ENCODE measurements at places on chromosomes 7 and 10.

DNA sequence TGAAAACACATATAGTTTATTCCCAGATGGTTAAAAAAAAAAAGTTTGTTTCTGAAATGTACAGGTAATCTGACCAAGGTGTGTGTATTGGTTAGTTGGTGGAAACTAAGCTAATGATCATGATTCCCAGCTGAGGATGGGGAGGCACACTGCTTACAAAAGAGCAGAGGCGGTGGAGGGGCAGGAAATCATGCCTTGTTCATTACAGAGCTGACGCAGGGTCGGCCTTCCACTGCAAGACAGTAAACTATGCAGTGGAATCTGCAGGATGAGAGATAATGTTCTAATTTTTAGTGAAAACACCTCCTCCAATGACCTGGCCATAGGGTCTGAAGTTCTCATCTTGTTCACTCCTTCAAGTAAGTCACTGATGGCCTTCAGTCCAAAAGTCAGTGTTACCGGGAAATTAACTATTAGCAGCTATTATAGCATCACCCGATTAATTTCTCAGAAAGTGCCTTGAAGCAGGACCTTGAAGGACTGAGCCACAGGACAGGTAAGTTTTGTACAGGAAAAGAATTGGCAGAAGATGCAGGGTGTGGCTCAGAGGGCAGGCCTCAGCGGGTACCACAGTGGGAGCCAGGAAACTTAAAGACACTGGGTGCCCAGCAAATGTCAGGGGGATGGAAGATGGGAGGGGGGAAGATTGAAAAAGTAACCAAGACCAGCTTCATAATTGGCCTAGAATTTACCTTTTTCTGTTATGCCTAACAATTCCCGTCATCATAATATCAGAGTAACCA is 36.0 kb downstream of the MYOF start:
- DNase-seq, result no peak

- no peak for DNase-seq
Observed at GRCh38 chr10:72784551-72785351, 92.8 kb downstream of the MCU start.

GRCh38 chr10:7474388-7474787 is 63.6 kb upstream of the SFMBT2 start:
- DNase-seq, result no peak

- DNase-seq, result no peak
Observed at GRCh38 chr10:104317269-104317710, 21.0 kb downstream of the ITPRIP start.

DNA sequence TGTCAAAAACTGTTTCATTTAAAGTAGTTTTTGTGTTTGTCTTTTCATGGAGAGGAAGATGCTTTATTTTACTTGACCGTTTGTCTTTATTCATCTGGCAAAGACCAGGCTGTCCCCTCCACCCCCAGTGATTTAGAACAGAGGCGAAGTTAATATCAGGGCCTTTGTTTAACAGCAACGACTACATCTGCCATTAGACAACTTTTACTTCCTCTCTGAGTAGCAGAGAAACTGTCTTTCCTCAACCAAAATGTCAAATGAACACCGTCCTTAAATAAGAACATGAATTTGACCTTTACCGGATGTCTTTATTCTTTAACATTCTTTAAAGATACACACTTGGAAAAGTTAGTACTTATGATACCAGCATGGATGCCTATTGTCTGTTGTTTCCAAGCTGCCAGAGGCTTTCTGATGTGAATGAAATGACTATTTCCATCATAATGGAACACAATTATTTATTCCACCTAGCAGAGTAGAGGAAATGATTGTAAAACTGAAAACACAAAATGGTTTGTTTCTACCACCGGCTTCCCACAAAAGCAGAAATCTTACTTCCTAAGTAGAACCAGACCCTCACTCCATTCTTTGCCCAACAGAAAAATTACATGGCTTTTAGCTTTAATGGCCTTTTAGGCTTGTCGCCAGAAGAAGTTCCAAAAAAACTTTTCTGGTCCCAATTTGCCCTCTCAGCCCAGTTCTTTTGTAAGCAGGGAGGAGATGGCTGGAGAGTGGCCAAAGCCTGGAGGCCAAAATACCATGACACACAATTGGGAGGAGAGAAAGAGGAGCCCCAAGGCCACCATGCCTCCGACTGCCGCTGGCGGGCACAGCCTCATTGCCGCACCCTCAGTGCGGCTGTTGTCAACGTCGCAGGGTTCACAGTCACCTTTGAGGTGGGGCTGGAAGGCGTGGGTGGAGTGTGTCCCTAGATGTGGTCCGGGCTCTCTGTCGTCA is 168.5 kb downstream of the TEX36 start:
- no peak for DNase-seq

GRCh38 chr7:34181271-34181958 is 276.1 kb downstream of the BMPER start:
- no peak for DNase-seq

GRCh38 chr10:5573968-5574641 is 49.3 kb downstream of the CALML3 start:
- DNase-seq, result no peak

DNA sequence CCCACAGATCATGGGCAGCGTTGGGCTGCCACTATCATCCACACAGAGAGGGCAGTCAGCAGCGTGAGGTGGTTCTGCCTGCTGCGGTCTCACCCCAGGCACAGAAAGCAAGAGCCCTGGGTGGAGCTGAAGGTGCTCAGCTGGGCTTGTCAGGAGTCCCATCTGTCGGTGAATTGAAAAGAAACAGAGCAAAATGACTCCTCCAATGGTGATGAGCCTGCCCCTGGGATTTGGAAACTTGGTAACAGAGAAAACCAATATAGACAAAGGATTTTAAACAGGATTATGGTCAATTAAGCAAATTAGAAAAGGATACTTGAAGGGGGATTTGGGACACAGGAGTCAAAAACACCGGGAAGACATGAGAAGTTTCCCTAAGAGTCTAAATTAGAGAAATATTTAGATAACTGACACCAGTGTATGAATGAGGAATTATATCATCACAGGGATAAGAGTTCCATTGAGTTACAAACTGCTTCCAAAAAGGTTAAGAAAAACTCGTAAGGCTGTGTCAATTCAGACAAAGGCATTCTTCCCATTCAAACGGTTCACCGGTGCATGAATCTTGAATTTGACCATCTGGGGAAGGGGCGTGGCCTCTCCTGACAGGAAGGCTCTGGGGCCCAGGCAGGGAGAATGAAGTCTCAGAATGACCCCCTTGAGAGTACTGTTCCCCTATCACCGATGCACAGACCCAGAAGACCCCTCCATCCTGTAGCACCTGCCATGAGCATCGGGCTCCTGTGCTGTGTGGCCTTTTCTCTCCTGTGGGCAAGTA is 70.0 kb upstream of the PRSS58 start:
- DNase-seq, result no peak

DNA sequence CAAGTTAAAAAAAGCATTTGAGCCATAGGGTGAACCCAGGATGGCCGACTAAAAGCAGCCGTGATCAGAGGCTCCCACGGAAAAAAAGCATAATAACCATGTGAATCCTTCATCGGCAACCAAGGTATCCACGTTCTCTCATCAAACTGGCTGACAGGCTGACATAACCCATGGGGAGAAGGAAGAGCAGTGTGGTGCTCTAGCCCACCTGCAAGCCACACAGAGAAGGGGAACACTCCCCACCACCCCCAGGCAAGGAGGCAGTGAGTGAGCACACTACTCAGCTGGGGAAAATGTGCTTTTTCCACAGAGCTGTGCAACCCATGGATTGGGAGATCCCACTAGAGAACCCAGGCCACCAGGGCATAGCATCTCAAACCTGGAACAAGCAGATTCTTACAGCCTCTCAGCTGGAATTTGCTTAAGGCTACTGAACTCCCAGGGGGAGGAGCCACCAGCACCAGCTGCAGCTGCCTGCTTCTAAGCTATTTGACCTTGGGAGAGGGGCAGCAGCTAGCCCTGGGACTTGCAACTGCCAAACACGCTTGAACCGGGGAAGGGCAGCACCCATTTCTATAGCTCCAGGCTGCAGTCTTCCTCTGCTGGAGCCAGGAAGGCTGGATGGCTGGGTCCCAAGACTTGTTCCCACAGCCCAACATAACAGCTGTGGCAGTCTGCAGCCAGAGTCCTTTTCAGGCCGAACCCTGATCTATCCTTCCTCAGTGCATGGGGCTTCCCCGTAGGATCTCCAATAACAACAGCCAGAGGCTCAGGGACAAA is 178.2 kb upstream of the NRG3 start:
- DNase-seq, result no peak

DNA sequence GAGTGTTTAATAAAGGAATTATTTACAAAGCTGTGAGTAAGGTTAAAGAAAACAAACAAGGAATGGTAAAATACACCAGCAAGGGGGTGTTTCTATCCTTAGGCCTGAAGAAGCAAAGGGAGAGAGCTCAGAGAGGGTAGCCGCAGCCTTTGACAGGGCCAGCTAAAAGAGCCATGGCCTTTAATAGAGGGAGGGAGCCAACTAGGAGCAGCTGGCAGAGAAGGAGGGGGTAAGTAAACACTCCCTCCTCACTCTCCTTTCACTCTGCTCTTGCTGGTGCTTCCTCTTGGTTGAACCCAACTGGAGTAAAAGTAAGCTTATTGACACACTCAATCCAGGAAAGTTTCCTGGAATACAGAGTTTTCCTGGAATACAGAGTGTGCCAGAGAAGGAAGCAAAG is 87.5 kb downstream of the CH25H start:
- no peak for DNase-seq

DNA sequence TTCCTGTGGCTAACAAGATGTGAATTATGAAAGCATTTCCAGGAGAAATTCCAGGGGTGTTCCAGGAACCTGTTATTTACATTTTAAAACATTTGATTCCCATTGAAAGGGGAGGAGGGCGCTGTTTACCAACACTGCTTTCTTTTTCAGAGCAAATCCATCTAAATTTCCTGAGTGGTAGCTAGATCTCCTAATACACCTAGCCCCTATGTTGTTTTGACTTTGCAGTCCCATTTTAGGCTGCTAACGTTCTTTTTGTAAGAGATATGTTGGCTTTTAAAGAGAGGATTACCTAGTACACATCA is 130.8 kb downstream of the TCF7L2 start:
- DNase-seq, result no peak

GRCh38 chr10:128203028-128203427 is 76.8 kb upstream of the MKI67 start:
- DNase-seq, result no peak

GRCh38 chr7:47215049-47215448 is 366.9 kb downstream of the TNS3 start:
- no peak for DNase-seq

DNA sequence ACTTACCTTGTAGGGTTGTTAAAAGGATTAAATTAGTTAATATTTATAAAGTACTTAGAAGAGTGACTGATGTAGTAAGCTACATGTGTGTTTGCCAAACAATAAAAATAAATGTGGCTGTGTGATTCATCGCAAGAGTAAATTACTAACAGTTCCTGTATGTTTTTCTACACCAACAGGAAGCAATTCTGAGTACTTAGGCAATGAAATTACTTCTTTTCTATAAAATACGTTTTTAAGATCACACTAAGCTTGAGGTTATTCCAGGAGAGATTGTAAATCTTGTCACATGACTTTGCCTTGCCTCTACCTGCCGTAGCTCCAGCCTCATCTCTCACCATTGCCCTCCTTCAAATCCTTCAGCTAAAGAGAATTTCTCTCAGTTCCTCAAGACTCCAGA is 18.1 kb upstream of the GSTK1 start:
- DNase-seq, result no peak

- no peak for DNase-seq
Observed at GRCh38 chr10:7797582-7797981, 9.6 kb downstream of the ATP5F1C start.

GRCh38 chr10:79209340-79209739 is 137.9 kb upstream of the PPIF start:
- no peak for DNase-seq

DNA sequence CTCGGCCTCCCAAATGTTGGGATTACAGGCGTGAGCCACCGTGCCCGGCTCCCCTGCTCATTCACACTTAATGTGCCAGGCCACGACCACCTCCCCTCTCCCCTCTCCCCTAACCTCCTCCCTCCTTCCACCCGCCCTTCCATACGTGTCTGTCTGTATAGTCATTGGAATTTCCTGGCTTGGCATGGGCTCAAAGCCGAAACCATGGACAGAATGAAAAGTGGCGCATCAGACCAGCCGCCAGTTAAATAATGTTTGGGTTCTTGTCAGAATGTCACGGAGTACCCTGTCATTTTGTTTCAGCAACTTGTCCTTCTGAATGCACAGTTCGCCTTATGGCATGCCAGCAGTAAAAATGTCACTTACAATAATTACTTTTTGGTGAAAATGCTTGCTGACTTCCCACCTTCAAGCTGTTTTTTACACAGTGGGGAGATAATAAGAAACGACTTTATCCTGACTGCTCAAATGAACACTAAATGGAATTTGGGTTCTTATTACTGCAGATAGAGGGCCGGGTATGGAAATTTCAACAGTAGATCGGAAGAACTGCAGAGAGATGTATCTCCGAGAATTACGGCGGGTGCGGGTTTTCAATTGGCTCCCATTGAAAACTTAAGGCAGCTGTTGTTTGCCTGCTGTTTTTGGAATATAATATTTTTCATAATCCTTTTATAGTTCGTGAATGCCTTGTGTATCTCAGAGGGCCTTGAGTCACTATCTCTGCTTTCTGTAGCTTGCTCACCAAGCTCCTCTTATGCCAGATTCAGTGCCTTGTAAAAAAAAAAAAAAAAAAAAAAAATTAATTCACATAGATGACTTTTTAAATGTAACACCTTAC is 65.5 kb upstream of the SH2B2 start:
- no peak for DNase-seq

- no peak for DNase-seq
Observed at GRCh38 chr7:2381881-2382509, 21.4 kb upstream of the CHST12 start.

- DNase-seq, result no peak
Observed at GRCh38 chr10:46234026-46234425, 52.8 kb upstream of the ANTXRL start.

- no peak for DNase-seq
Observed at GRCh38 chr10:116707981-116708380, 34.4 kb downstream of the HSPA12A start.

DNA sequence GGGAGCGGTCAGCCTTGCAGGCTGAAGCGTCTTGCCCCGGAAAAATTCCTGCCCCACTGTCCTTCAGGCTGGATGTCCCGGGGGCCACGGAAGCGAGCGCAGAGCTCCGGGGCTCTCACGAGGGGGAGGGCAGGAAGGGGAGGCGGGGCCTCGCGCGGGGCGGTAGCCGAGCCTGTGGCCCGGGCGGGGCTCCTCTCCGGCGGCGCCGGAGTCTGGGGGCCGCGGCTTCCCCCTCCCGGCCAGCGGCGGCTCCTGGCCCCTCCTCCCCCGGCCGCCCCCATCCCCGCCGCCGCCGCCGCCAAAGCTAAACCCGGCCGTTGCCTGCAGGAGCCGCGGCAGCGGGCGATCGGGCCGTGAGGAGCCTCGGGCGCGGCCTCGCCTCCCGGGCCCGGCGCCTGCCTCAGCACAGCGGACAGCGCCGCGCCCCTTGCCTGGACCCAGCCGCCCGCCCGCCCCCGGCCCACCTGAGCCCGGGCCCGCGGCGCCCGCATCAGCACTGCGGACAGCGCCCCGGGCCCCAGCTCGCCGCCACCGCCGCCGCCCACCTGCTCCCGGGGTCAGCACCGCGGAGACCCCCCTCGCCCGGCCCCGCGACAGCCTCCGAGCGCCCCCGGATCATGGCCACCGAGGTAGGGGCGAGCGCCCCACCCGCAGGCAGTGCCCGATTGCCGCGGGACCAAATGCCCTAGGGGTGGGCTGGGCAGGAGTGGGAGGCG is at the start of gene GOLGA7B:
Gene GOLGA7B (plus strand): TSS at position 157 of the 716 bp plus-strand sequence. CDS start 461 bp downstream, at position 618.
- DNase-seq, result peak; percentile 75

Measured in GM13976 (cell line).